Mesendoderm (in vitro differentiated cells): ENCODE measurements at places on chromosomes 3 and 15.

GRCh38 chr3:16801698-16802097, 83.1 kb upstream of the PLCL2 start:
- DNase-seq = peak; percentile 16

DNA sequence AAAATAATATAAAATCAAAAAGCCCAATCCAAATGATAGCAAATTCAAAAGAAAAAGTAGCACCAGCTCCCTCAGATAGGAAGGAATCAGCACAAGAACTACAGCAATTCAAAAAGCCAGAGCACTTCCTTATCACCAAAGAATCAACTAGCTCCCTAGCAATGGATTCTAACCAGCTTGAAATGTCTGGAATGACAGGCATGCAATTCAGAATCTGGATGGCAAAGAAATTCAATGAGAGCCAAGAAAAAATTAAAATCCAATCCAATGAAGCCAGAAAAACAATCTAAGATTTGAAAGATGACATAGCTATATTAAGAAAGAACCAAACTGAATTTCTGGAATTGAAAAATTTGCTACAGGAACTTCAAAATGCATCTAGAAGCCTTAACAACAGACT, 1334.4 kb upstream of the ALCAM start:
- DNase-seq = peak; percentile 88

- DNase-seq = no peak
Measured at GRCh38 chr3:50325497-50326181, 2.4 kb downstream of the TUSC2 start.

GRCh38 chr3:111803123-111803593, 55.9 kb upstream of the PHLDB2 start:
- peak; percentile 19 for DNase-seq

DNA sequence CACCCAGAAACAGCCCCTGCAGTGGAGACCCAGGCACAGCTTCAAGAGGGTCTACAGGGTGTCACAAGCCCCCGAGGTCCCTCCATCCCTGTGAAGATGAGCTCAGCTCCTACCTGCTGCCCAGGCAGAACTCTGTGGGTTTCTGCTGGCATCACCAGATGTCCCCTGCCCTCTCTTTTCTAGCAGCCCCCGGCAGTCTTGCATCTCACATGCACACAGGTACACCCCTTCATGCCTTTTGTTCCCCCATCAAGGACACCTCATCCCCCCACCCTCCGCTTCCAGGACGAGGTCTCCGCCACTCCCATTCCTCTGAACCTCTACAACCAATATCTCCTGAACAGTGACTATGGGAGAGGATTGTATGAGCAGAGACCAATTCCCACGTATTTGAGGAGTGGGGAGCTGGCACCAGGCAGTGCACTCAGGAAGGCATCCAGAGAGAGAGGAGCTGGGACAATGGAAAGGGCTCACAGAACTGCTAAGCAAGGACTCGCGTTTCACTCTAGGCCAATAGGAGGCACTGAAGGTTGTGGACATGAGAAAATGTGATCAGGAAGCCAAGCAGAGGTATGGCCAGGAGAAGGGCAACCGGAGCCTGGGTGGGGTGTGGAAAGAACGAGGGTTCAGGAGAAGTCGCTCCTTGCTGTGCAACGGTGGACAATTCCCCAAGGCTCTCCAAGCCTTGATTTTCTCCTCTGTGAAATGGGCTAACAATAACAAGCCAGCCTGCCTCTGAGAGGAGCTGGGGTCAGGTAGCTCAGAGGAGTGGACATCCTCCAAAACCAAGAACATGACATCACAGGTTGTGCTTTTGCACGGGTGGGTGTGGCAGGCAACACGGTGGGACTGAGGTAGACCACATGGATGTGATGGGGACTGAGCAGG, 115.2 kb downstream of the CHSY1 start:
- DNase-seq = no peak

DNA sequence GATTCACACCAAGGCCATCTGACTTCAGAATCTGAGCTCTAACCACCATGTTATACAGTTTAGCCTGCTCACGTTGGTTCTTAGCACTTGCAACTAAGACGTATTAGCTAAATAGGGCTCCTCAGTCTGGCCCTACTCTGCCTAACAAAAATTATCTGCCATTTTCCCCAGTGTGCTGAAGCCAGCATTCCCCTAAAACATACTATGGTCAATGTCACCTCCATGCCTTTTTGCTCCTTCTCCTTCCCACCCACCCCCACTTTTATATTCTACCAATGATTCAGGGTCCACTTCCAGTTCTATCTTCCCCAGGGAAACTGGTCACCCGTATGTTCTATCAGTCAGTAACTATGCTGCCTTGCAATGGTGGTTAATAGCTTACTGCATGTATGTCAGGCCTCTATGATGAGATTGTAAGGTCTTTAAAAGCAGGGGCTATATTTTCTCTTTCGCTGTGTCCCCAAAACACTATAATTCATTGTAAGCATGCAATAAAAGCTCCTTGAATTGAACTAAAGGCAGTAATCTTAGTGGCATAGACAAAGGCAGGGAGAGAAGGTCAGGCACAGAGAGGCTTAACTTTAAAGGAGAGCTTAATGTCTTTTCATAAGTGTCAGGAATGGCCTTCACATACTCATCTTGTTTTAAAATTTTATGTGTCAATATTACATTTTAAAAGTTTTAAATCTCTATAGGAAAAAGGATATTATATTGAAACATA, 23.3 kb downstream of the POPDC2 start:
- DNase-seq = no peak

DNA sequence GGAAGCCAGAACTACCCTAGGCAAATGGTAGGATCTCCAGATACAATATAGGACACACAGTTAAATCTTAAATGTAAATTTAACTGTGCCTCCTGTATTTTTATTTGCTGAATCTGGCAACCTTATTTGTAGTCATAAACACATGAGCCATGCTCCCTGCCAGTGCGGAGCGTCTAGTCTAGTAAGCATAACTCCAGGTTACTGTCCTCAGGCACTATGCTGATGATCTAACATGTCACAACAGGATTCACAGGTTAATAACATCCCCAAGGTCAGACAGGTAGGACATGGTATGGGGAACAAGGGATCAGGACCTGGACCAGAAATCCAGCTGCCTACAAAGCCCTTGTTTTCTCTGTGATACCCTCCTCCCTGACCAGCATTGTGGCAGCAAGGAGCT, 305.1 kb downstream of the CACNA2D3 start:
- DNase-seq = no peak

GRCh38 chr3:14570864-14571263, 30.7 kb upstream of the GRIP2 start:
- no peak for DNase-seq

- no peak for DNase-seq
Measured at GRCh38 chr3:7484636-7485035, 623.7 kb downstream of the GRM7 start.

DNA sequence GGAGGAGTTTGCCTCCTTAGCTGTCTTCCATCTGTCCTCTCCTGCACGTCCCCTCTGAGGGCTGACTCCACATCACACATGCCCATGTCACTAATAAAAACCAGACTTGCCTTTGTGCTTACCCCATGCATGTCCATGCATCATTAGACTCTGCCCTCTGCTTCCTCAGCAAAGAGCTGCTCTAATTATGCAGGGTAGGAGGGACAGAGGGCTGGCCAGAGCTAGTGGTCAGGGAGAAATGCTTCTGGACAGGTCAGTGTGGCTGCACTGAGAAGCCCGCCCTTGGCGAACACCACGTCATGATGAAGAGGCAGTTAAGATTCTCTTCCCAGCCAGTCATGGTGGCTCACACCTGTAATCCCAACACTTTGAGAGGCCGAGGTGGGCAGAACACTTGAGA, 8.9 kb downstream of the CA12 start:
- no peak for DNase-seq

DNA sequence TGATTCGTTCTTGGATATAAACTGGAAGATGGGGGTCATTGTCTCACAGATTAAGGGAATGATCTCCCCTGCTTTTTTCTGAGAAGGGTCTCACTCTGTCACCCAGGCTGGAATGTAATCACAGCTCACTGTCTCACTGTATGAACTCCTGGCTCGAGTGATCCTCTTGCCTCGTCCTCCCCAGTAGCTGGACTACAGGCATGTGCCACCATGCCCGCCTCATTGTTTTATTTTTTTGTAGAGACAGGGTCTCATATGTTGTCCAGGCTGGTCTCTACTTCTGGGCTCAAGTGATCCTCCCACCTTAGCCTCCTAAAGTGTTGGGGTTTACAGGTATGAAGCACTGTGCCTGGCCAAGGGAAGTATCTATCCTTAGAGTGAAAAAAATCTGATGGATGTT, 5.4 kb downstream of the OXSR1 start:
- no peak for DNase-seq

DNA sequence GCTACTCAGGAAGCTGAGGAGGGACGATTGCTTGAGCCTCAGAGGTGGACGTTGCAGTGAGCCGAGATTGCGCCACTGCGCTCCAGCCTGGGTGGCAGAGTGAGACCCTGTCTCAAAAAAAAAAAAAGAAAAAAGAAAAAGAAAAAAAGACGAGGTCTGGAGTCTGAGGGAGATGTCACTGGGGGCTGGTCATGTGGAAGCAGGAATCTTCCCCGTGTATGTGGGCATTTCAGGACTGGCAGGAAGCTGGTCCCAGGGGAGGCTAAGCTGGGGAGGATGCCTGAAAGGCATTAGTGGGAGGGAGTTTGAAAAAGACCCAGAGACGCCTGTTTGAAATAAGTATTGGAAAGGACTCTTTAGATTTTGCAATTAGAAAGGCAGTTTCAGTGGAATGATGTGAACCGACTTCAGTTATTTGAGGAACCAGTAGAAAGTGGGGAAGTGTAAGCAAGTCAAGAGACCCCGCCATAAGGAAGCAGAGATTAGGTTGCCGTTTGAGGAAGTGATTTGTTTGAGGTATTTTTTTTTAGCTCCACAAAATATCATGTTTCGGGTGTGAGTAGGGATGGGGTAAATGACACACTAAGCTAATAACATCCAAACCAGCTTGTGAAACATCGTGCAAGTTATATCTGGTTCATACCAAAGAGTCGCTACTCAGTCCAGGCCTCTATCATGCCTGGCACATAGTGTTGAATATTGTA, 55.5 kb downstream of the ST6GAL1 start:
- DNase-seq = no peak

DNA sequence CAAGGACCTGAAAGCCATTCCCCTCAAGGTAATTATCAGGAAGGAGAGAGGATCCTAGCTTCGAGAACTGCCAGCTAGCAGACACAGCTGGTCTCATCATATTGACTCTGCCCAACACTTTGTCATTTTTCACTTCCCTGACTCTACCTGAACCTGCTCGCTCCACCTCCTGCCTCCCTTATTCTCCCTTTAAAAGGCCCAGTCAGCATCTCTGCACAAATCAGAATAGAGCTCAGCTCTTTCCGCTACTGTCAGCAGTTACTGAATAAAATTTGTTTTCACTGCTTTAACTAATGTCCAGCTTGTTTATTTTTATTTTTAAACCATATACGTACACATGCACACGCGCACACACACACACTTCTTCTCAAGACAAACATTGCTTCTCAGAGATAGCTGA, 57.2 kb upstream of the MCF2L2 start:
- DNase-seq = no peak

- no peak for DNase-seq
Measured at GRCh38 chr3:142385078-142385477, 62.8 kb downstream of the XRN1 start.

- no peak for DNase-seq
Measured at GRCh38 chr3:177461765-177462164, 264.5 kb upstream of the TBL1XR1 start.

DNA sequence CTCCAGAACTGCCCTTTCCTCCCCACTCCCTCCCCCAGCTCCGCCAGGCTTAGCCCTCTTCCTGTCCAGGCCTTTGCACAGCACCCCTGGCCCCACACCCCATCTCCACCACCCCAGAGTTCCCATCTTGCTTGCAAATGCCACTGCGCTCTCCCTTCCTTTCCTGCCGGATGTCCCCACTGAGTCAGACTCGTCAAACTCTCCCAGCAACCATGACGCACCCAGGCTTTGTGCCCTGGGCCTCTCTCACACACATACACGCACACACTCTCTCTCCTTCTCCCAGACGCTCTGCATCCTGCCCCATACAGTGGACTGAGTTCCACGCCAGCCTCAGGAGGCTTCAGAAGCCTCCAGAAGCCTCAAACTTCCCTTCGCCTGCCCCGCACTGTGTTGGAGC, 2.8 kb upstream of the CCDC9B start:
- DNase-seq = no peak

GRCh38 chr3:120498556-120499346, 48.0 kb upstream of the FSTL1 start:
- DNase-seq = peak; percentile 81

DNA sequence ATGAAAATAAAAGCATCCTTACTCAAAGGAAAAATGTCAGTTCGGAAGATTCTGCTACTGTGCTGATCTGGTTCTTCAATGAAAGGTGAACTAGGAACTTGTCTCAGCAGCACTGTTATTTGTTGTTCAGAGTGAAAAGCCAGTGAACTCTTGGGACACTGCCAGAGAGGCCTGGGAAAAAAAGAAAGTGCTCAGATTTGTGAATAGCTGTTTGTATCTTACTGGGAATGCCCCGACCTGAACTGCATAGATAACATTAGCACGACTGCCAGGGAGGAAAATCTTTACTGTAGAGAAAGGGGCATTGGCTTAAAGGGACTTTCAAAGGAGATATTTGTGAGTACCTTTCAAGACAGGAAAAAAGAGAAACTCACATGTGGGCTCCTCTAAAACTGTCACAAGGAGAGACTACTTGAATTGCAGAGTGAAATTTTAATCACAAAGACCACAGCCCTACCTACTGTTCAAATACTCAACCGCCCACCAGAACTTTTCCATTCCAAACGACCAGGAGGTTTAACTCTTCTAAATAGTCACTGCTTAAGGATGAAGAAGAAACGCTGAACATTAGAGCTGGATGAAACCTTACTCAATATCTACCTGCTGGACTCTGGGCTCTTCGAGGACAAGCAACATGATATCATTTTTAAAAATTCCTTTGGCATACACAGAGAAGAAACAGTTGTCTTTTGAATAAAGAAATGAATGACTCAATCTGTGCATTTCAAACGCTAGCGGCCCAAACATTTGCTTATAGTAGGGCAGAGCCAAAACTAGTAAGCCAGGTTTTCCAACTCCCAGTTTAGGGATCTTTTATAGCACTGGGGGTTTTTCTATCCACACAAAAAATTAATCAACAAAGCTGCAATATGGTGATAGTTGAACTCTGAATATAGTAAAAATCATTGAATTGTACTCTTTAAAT, 13.4 kb downstream of the TAMM41 start:
- DNase-seq = no peak
